ENCODE measurements at places on chromosomes 5 and 9.
A peak's percentile ranks its signal among the peaks of the same experiment; 100 is the strongest.

DNA sequence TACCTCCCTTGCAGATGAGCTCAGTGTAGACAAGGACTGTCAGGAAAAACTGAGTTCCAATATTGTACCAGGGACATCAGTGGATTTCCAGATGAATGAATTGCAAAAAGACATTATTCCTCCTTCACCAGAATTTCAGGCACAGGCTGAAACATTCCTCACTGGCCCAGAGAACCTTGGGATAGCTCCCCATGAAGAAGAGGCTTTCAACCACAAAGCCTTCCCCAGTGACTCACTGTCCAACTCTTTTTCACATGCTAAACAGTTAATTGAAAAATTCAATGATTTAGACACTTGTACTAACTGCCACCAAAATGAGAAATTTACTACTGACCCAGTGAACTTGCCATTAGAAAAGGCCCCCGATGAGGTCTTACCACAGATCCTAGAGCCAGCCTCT lies 144.5 kb downstream of the UNC13B start:
- no peak for DNase-seq
- H3K27me3 ChIP-seq = no peaks in the 10 kb centered on the region
- H3K4me3 ChIP-seq = no peak overlapping the region
- no peaks in the 10 kb centered on the region for H3K4me1 ChIP-seq
- H3K36me3 ChIP-seq = no peaks in the 10 kb centered on the region
- no peak overlapping the region for H3K27ac ChIP-seq

GRCh38 chr5:137309290-137309689 lies 189.8 kb downstream of the SPOCK1 start:
- no peak overlapping the region for H3K27ac ChIP-seq
- H3K4me1 ChIP-seq = no peaks in the 10 kb centered on the region
- no peaks in the 10 kb centered on the region for H3K27me3 ChIP-seq
- H3K4me3 ChIP-seq = no peak overlapping the region
- H3K36me3 ChIP-seq = no peaks in the 10 kb centered on the region

- no peaks in the 10 kb centered on the region for H3K27me3 ChIP-seq
- peaks cover 6% of the 10 kb centered on the region for H3K36me3 ChIP-seq
- no peaks in the 10 kb centered on the region for H3K4me1 ChIP-seq
Measured at GRCh38 chr5:97026721-97027120, 90.8 kb downstream of the LNPEP start.

- peak overlapping the region; percentile 3 for H3K4me3 ChIP-seq
- no peaks in the 10 kb centered on the region for H3K36me3 ChIP-seq
- H3K27ac ChIP-seq = peak overlapping the region; percentile 75
- no peaks in the 10 kb centered on the region for H3K4me1 ChIP-seq
- peak; percentile 75 for DNase-seq
Measured at GRCh38 chr5:151234476-151235238, 10.8 kb upstream of the CCDC69 start.

DNA sequence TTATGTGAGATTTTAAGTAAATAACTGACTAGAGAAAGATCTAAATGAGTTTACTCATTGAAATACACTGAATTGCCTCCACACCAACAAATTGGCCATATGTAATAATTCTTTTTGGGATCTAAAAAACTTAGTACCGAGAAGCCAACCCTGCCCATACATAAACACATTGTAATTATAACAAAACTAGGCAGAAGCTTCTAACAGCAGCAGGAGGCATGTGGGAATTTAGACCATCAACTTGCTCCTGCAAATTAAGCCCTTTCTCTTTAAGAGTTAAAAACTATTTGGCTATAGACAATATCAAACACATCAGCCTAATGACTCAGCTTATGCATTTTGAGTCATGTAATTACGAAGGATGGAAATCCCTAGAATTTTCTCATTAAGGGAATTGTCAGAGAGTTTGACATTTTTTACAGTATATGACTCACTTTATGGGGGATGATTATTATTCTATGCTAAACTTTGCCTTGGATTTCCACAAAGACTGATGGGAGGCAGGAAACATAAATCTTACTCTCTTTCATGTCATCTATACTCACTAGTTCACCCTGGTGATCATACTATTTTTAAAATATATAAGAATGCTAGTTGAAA lies 1.0 kb downstream of the IL7R start:
- H3K36me3 ChIP-seq = no peaks in the 10 kb centered on the region
- no peak overlapping the region for H3K27ac ChIP-seq
- H3K4me1 ChIP-seq = no peaks in the 10 kb centered on the region
- H3K4me3 ChIP-seq = no peak overlapping the region
- H3K27me3 ChIP-seq = no peaks in the 10 kb centered on the region

- no peak overlapping the region for H3K4me3 ChIP-seq
- H3K36me3 ChIP-seq = no peaks in the 10 kb centered on the region
- no peak overlapping the region for H3K27ac ChIP-seq
- no peaks in the 10 kb centered on the region for H3K27me3 ChIP-seq
Measured at GRCh38 chr9:133876836-133877235, 115.3 kb downstream of the VAV2 start.

GRCh38 chr9:125407432-125407973 lies 145.9 kb downstream of the GAPVD1 start:
- no peak overlapping the region for H3K27ac ChIP-seq
- H3K27me3 ChIP-seq = no peaks in the 10 kb centered on the region
- peak overlapping the region; percentile 68 for H3K4me3 ChIP-seq
- DNase-seq = no peak
- no peaks in the 10 kb centered on the region for H3K4me1 ChIP-seq

- H3K4me1 ChIP-seq = no peaks in the 10 kb centered on the region
- H3K4me3 ChIP-seq = no peak overlapping the region
- H3K36me3 ChIP-seq = no peaks in the 10 kb centered on the region
Measured at GRCh38 chr5:67578011-67578410, 381.4 kb upstream of the CD180 start.

- no peaks in the 10 kb centered on the region for H3K27me3 ChIP-seq
- H3K4me3 ChIP-seq = no peak overlapping the region
- peaks cover 8% of the 10 kb centered on the region for H3K36me3 ChIP-seq
- DNase-seq = no peak
- no peak overlapping the region for H3K27ac ChIP-seq
- no peaks in the 10 kb centered on the region for H3K4me1 ChIP-seq
Measured at GRCh38 chr5:1322955-1323802, 21.7 kb downstream of the CLPTM1L start.

DNA sequence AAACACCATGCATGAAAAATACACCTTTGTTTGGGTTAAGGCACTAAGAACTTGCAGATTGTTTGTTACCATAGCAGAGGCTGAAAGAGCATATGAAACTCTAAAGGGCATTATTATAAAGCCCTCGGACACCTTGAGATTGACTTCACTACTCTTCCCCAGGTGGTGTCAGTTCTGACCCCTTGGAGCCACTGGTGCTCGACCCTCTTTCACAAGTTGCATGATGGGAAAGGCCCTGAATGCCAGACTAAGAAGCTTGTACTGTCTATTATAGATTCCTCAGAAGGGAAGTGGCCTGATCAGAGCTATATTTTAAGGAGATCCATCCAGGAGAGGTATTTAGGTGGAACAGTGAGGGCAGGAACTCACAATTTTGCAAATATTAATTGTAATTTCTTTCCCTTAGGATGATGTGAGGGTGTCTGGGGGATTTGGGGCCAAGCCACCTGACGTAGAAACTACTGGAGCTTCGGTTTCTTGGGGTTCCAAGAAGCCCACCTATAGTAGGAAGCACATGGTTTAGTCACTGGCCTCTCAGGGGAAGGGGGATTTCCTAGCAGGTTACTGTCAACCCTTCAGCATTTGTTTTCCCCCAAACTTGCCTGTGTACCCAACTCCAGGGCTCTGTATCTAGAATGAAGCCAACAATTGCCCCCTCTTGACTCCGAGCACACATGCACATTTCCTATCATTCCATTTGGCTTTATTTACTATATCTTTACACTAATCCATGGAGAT lies 16.2 kb downstream of the FBXO10 start:
- H3K4me3 ChIP-seq = no peak overlapping the region
- no peaks in the 10 kb centered on the region for H3K27me3 ChIP-seq
- H3K27ac ChIP-seq = no peak overlapping the region
- no peak for DNase-seq
- H3K4me1 ChIP-seq = no peaks in the 10 kb centered on the region
- H3K36me3 ChIP-seq = no peaks in the 10 kb centered on the region

DNA sequence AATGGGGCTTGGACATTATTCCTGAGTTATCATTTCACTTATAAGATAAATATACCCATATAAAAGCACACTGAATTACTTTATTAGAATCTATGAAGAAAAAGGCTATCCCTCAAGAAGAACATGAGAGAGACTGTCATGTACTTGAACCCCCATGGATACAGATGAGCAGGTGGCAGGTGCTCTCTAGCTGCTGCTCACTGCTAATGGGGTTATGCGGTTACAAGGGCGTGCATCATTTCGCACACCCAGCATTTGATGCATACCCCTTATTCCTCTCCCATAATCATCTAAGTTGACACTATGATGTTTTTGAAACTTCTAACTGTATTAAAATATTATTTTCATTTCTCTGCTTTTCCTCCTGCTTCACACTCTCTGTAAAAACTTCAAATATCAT lies 16.4 kb downstream of the ITK start:
- no peak for DNase-seq
- H3K27me3 ChIP-seq = no peaks in the 10 kb centered on the region
- no peaks in the 10 kb centered on the region for H3K4me1 ChIP-seq
- H3K27ac ChIP-seq = no peak overlapping the region
- H3K36me3 ChIP-seq = no peaks in the 10 kb centered on the region

GRCh38 chr5:88092958-88093605 lies 175.6 kb downstream of the TMEM161B start:
- H3K27ac ChIP-seq = no peak overlapping the region
- no peak overlapping the region for H3K4me3 ChIP-seq
- no peaks in the 10 kb centered on the region for H3K27me3 ChIP-seq
- no peak for DNase-seq
- no peaks in the 10 kb centered on the region for H3K36me3 ChIP-seq
- H3K4me1 ChIP-seq = no peaks in the 10 kb centered on the region

- H3K27ac ChIP-seq = no peak overlapping the region
- H3K27me3 ChIP-seq = no peaks in the 10 kb centered on the region
- no peaks in the 10 kb centered on the region for H3K36me3 ChIP-seq
- no peaks in the 10 kb centered on the region for H3K4me1 ChIP-seq
- no peak for DNase-seq
- no peak overlapping the region for H3K4me3 ChIP-seq
Measured at GRCh38 chr9:19342947-19343346, 37.1 kb downstream of the RPS6 start.

GRCh38 chr9:93588641-93589609 lies 12.5 kb downstream of the PHF2 start:
- peak overlapping the region; percentile 41 for H3K27ac ChIP-seq
- no peaks in the 10 kb centered on the region for H3K27me3 ChIP-seq
- H3K36me3 ChIP-seq = no peaks in the 10 kb centered on the region
- DNase-seq = no peak

DNA sequence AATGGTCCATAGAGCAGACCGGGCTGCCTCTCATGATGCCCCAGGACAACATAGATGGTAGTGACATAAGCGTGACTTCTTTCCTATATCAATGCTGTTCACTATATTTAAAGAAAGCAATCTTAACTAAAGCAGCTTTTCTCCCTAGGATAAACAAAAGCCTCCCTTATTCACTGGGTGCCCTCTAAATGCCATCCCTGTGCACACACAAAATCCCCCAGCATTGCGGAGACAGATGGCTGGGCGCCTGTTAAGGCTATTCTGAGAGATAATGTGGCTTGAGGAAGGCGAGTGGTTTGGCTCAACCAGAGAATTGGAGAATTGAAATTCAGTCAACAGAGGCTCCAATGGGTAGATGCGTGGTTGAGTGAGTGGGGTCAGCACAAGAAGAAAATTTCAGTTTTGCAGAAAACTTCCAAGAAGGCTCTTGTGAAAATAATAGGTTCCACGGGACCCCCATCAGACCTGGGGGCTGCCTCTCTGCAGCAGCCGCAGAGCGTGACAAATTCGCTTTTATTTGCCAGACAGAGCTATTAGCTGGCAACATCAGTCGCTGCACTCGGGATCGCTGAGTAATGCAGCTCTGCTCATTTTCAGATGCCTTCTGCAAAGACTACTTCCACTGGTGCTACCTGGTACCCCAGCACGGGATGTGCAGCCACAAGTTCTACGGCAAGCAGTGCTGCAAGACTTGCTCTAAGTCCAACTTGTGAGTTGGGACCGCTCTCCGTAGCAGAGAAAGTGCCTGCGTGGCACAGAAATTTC lies 103.9 kb upstream of the ICE1 start:
- H3K27ac ChIP-seq = no peak overlapping the region
- no peaks in the 10 kb centered on the region for H3K27me3 ChIP-seq
- no peaks in the 10 kb centered on the region for H3K4me1 ChIP-seq
- H3K4me3 ChIP-seq = no peak overlapping the region
- no peak for DNase-seq

Data from breast epithelium (tissue), 4 donors.